Naive thymus-derived CD4-positive, alpha-beta T cell (primary cell): ENCODE measurements at places on chromosomes 2 and 18.

DNA sequence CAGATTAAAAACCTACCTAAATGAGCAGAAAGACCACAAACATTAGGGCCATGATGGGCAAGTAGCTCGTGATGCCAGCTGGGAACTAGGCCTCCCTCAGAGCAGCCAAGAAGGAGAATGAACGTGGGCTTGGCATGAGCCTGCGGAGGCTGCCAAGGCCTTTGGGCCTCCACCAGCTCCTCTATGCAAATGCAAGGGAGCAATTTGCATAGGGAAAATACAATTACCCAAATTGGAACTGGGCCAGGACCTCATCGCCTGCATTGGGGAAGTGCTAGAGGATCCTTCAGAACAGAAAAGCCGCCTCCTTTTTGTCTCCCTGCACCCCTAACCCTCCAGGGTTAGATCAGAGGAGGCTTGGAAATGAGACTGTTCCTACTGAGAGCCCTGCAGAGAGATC, 326.4 kb downstream of the SMAD2 start:
- H3K27ac ChIP-seq = no peak overlapping the region
- DNase-seq = no peak
- no peaks in the 10 kb centered on the region for H3K36me3 ChIP-seq
- no peaks in the 10 kb centered on the region for H3K4me1 ChIP-seq
- no peaks in the 10 kb centered on the region for H3K27me3 ChIP-seq
- no peak overlapping the region for H3K4me3 ChIP-seq

DNA sequence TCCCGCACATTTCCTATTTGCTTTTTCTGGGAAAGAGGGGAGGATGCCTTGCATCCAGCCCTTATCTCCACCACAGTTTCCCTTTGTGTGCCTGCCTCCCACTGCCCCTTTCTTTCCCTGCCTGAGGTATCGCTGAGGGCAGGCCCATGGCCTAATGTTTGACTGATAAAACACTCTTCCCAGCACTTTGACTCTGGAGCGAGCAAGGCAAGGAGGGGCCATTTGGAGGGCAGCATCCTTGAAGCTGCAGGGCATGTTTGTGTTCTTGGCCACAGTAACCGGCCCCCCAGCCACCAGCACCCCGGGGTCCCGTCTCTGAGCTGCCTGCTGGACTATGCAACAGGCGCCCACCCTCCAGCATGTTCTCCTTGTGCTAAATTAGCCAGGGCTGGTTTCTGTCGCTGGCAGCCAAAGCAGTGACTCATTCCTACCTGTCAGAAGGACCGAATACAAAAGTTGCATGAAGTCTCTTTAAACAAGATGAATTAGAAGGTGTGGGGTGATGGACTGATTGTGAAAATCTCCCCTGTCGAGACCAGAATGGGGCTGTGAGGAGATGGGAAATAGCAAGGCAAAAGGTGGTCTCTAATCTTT, 50.7 kb downstream of the BCL2L11 start:
- peaks cover 6% of the 10 kb centered on the region for H3K4me1 ChIP-seq
- H3K36me3 ChIP-seq = no peaks in the 10 kb centered on the region
- DNase-seq = no peak
- no peak overlapping the region for H3K27ac ChIP-seq
- no peak overlapping the region for H3K4me3 ChIP-seq
- no peaks in the 10 kb centered on the region for H3K27me3 ChIP-seq

GRCh38 chr2:226802573-226802972, 3.0 kb upstream of the IRS1 start:
- H3K27ac ChIP-seq = no peak overlapping the region
- no peak overlapping the region for H3K4me3 ChIP-seq
- H3K36me3 ChIP-seq = no peaks in the 10 kb centered on the region
- H3K27me3 ChIP-seq = no peaks in the 10 kb centered on the region

DNA sequence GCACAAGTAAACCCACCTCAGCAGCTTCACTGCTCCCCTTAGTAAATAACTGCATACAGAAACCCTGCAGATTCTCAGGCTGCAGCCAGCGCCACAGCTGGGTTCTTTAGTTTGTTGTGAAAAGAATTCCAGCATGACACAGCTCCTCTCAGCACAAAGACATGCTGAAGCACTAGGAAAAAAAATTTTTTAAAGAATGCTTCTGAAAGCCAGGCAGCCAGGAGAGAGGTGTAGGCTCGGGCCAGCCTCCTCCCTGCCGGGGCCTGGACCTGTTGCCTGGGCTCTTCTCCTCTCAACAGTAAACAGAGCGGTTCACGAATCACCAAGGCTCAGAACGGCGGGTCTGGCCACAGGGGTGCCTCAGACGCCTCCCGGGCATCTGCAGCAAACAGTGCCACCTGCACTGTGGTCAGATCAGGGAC, 95.7 kb upstream of the POU3F3 start:
- H3K27me3 ChIP-seq = no peaks in the 10 kb centered on the region
- H3K27ac ChIP-seq = no peak overlapping the region
- DNase-seq = no peak
- H3K36me3 ChIP-seq = no peaks in the 10 kb centered on the region

DNA sequence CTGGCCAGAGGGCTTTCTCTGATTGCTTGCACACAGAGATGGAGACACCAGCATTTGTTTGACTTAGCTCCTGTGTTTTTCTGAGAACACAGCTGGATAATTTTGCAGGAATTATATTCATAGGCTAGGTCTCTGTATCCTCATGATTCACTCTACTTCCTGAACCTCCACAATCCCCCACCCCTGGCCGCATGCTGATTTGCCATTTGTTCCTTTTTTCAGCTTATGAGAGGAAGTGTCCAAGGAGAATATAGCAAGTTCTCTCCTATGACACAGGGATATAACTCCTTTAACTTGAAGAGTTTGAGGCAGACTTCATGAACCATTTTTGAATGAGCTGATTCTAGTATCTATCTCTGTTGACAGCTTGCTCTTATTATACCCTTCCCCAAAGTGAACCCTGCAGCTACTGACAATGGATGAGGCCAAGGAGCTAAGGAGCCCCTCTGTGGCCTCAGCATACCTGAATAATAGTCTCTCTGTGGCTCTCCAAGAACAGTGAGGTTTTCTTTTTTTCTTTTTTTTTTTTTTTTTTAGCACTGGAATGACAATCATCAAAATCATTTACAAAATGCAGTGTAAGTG, 15.4 kb downstream of the CAVIN2 start:
- no peaks in the 10 kb centered on the region for H3K4me1 ChIP-seq
- H3K27me3 ChIP-seq = no peaks in the 10 kb centered on the region
- no peaks in the 10 kb centered on the region for H3K36me3 ChIP-seq
- no peak for DNase-seq

DNA sequence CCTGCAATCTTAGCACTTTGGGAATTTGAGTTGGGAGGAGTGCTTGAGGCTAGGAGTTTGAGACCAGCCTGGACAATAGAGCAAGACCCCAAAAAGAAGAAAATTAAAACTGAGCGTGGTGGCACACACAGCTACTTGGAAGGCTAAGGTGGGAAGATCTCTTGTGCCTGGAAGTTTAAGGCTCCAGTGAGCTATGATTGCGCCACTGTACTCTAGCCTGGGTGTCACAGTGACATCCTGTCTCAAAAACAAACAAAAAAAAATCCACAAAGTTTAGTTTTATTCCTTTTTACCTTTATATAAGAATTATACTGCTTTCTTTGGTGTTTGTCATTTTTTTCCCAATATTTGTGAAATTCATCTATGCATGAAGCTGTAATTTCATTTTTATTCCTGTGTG, 20.3 kb downstream of the SLC39A10 start:
- H3K36me3 ChIP-seq = no peaks in the 10 kb centered on the region
- H3K4me3 ChIP-seq = no peak overlapping the region
- H3K27me3 ChIP-seq = no peaks in the 10 kb centered on the region
- DNase-seq = no peak
- no peak overlapping the region for H3K27ac ChIP-seq
- no peaks in the 10 kb centered on the region for H3K4me1 ChIP-seq

GRCh38 chr2:60560734-60561644, 7.5 kb upstream of the BCL11A start:
- no peaks in the 10 kb centered on the region for H3K4me1 ChIP-seq
- DNase-seq = no peak
- H3K4me3 ChIP-seq = no peak overlapping the region
- peaks cover 6% of the 10 kb centered on the region for H3K27me3 ChIP-seq

DNA sequence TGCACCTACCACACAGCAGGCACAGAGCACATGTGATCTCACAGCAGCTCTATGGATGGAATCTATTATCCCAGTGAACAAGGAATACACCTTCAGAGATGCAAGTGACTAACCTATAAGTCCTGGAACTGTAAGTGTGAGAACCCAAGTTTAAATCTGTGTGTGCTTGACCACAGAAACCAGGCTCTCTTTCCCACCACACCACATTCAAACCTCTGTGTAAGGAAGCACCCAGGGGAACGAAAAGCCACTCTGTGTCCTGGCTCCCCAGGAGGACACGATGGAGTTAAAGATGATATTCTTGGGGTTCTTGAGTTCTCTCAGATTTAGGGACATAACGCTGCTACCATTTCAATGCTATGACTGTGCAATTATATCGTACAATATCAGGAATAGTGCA, 38.9 kb downstream of the TTR start:
- no peaks in the 10 kb centered on the region for H3K36me3 ChIP-seq
- no peak overlapping the region for H3K27ac ChIP-seq
- H3K4me3 ChIP-seq = no peak overlapping the region
- no peak for DNase-seq
- no peaks in the 10 kb centered on the region for H3K27me3 ChIP-seq

DNA sequence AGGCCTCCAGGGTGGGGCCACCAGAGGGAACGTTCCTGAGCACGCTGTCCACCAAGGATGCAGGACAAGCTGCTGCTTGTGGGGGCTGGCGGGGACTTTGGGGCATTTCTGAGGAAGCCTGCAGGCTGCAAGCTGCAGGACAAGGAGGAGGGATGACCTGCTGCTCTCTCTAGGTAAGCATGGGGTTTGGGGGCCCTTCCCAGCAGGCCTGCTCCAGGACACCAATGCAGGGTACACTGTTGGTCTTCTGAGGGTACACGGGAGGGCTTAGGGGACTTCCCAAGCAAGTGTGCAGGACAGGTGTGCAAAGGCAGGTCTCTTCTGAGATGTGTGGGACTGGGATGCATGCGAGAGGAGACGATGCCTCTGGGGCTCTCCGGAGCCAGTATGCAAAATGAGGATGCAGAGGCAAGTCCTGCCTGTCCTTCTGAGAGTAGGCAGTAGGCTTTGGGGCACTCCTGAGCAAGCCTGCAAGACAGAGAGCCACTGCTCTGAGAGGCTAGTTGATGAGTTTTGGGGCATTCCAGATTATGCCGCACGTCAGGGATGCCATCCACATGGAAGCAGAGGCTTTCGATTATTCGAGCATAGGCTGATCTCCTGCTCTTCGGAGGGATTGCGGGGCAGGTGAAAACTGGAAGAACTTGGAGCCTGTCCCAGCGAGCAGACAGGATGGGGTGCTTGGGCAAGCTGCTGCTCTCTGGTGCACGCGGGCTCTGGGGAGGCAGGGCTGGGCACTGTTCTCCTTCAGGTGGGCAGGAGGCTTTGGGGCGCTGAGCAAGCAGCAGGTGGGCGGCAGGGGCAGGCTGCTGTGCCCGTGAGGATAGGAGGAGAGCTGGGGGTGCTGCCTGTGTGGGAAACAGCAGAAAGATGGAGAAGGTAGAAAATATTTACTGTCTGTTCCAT, 44.6 kb downstream of the CNGA3 start:
- DNase-seq = no peak
- no peaks in the 10 kb centered on the region for H3K36me3 ChIP-seq
- no peak overlapping the region for H3K27ac ChIP-seq
- no peaks in the 10 kb centered on the region for H3K4me1 ChIP-seq
- no peaks in the 10 kb centered on the region for H3K27me3 ChIP-seq
- no peak overlapping the region for H3K4me3 ChIP-seq

DNA sequence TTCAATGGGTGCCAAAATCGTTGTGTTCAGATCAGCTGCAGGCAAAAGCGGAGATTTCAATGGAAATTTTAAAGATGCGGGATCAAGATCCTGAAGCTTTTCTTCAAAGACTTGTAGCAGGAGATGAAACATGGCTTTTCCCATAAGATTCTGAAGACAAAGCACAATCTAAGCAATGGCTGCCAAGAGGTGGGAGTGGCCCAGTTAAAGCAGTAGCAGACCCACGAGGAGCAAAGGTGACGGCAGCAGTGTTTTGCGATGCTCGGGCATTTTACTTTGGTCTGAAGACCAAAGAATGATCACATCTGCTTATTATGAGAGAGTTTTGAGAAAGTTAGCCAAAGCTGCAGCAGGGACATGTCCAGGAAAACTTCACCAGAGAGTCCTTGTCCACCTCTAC, 222.9 kb downstream of the DSC3 start:
- no peaks in the 10 kb centered on the region for H3K36me3 ChIP-seq
- H3K4me3 ChIP-seq = no peak overlapping the region
- H3K27ac ChIP-seq = no peak overlapping the region
- DNase-seq = no peak

DNA sequence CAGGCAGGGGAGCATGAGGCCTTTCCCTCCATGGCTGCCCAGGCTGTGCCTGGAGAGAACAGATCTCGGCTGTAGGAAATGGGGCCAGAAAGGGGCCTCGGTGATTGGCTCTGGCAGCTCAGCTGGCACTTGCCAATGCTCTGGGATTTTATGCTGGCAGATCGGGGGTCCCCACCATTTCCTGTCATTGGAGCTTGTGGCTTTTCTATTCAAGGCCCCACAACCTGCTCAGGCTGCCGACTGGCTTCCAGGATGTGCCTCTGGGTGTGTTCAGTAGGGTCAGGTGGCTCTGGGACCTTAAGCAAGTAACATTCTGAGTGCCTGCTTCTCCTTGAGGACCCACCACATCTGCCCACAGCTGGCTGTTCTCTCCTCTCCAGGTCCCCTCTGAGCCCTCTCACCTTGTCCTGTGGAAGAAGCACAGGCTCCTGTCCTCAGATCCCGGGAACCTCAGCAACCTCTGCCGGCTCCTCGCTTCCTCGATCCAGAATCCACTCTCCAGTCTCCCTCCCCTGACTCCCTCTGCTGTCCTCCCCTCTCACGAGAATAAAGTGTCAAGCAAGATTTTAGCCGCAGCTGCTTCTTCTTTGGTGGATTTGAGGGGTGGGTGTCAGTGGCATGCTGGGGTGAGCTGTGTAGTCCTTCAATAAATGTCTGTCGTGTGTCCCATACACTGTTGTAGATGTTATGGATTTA, 4.2 kb downstream of the GNLY start:
- no peak for DNase-seq
- no peaks in the 10 kb centered on the region for H3K36me3 ChIP-seq
- H3K4me1 ChIP-seq = no peaks in the 10 kb centered on the region
- no peak overlapping the region for H3K27ac ChIP-seq

DNA sequence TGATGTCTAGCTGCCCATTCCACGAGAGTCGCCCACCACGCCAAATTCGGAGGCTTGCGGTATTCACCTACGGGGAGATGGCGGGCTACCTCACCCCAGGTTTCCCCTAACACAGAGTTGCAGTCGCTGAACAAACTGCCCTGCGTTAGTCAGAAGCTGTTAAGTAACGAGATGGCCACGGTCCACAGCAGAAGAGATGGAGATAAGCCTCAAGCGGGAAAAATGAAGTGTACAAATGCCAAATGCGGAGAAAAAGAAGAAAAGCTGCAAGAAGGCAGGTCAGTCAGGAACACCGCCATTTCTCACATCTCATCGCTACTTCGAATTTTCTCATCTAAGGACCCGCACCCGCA, 425 bp downstream of the ASB3 start:
- DNase-seq = peak; percentile 14
- H3K4me1 ChIP-seq = peaks cover 16% of the 10 kb centered on the region
- no peaks in the 10 kb centered on the region for H3K36me3 ChIP-seq
- H3K27me3 ChIP-seq = no peaks in the 10 kb centered on the region
- H3K27ac ChIP-seq = peak overlapping the region; percentile 82
- peak overlapping the region; percentile 66 for H3K4me3 ChIP-seq
